ENCODE measurements at places on chromosomes 1 and 21.

DNA sequence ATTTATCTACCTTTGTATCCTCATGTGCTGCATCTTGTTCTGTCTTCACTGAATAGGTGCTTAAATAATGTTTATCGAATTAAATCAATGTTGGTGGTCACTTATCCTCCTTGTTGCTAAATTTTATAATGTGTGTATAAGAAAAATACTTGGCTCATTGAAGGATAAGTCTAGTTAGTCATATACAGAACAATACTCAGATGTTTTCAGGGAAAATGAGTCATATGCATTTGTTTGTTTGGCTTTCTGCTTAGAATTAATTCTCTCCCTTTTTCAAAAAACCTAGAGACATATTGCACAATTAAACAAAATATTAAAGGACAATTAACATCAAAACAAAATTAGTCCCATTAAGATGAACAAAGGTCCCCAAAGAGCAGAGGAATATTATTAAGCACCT lies 89.0 kb downstream of the UBE2U start:
- no peak for DNase-seq

DNA sequence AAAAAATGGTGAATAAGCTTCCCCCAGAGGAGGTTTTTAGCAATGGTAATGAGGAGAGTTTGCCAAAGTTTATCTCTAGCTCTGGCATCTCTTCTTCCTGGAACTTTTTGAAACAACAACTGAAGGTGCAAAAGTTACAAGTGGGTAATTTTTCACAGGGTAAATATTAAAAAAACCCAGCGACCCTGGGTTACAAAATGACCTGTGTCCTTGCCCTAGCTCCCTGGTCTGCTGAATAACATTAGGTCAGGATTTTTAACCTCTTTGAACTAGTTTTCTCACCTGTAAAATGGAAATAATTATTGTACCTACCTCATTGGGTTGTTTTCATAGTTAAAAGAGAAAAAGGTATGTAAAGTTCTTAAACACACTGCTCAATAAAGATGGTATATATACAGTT lies 332.4 kb upstream of the DUSP10 start:
- no peak for DNase-seq

GRCh38 chr1:204044448-204044847 lies 28.5 kb upstream of the SOX13 start:
- DNase-seq = no peak

GRCh38 chr1:233238884-233239431 lies 56.6 kb downstream of the PCNX2 start:
- no peak for DNase-seq

- DNase-seq = peak; percentile 33
Observed at GRCh38 chr1:8671306-8671917, 146.0 kb downstream of the RERE start.

Measured in RCC 7860 (cell line).